ENCODE measurements at places on chromosomes 3 and 15.

DNA sequence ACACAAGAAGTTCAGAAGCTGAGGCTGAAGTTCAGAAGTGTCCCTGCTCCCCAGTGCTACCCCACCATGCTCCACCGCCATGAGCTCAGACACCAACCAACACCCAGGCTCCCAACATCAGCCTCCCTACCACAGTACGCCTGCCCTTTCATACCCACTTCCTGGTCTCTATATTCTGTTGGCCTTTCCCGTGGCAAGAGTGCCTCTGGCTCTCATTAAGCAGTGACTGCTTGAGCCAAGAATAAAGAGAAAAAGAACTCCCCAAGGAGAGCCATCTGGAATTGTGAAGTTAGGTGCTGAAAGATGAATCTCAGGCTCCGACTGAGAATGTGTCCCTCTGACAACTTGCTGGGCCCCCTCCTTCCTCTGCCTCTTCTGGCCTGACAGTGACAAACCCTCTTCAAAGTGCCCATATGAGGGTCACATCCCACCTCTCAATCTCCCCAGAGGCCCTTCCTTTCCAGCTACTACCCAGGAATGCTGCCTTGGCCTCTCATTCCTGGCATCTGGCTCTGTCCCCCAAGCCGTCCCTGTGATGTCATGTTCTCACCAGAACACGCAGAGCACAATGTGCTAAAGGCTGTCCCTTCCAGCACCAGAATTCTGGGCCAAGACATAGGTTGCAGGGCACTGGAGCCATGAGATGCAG, 306.8 kb downstream of the NTRK3 start:
- no peak for DNase-seq

GRCh38 chr3:151722856-151723255, 10.9 kb upstream of the AADACL2 start:
- no peak for DNase-seq

DNA sequence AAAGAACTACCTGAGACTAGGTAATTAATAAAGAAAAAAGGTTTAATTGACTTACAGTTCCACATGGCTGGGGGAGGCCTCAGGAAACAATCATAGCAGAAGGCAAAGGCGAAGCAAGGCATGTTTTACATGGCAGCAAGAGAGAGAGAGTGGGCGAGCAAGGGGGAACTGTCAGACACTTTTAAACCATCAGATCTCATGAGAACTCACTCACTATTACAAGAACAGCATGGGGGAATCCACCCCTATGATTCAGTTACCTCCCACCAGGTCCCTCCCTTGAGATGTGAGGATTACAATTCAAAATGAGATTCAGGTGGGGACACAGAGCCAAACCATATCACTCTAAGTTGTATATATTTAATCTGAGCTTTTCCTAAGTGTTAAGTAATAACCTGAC, 79.0 kb upstream of the MLF1 start:
- no peak for DNase-seq

- DNase-seq = no peak
Observed at GRCh38 chr3:123119802-123120201, 53.0 kb downstream of the PDIA5 start.

GRCh38 chr3:8722808-8723207, 10.8 kb upstream of the CAV3 start:
- no peak for DNase-seq

- DNase-seq = no peak
Observed at GRCh38 chr3:73762855-73763254, 138.1 kb upstream of the PDZRN3 start.

GRCh38 chr3:112629425-112629824, 11.5 kb downstream of the CCDC80 start:
- peak; percentile 52 for DNase-seq

- DNase-seq = no peak
Observed at GRCh38 chr3:188326968-188327367, 173.0 kb downstream of the LPP start.

GRCh38 chr3:179323197-179324110, 623 bp downstream of the ZNF639 start:
- DNase-seq = peak; percentile 67

- DNase-seq = no peak
Observed at GRCh38 chr3:45223889-45224727, 2.0 kb downstream of the TMEM158 start.

DNA sequence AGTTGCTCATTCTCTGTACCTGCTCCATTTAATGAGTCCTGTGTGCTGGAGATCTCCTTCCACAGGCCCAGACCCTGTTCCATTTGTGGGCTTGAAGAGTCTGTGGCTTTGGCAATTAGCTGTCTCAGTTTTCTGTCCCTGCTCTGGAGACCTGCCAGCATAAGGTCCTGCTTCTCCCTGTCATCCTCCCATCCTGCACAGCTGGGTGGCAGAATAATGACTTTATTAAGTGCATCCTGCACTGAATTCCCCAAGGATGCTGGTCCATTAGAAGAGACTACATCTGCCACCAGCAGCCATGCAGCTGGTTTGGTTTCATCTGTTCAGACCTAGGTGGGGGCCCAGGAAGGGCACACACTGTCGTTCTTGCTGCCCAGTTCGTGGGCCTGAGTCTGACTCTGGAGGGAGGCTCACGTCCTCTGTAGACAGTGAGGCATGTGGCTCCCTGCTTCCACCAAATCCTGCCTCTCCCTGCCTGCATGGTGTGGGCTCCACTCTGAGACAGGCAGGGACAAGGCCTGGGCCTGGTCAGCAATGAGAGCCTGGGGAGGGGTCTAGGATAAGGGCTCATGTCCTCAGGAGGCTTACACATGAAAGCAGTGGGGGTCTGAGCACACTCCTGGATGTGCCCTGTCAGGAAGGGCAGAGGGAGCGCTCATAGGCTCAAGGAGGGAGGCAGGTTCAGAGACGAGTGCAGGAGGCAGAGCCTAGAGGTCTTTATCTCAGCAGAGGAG, 78.4 kb upstream of the PRR23E start:
- no peak for DNase-seq

DNA sequence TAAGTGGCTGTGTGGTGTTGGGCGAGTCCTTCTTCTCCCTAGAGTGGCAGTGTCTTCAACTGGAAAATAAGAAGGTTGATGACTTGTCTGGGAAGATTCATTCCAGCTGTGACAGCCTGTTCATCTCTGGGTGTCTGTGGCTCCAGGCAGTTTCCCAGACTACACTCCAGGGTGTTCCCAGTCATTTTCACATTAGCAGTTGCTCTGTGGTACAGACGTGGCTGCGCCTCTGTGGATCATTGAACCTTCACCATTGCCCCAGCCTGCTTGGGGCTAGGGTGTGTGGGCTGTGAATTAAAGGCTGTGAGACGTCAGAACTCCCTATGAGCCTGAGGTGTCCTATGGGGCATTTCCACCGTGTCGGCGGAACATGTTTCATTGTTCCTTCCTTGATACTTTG, 239.6 kb upstream of the NR2E3 start:
- no peak for DNase-seq

DNA sequence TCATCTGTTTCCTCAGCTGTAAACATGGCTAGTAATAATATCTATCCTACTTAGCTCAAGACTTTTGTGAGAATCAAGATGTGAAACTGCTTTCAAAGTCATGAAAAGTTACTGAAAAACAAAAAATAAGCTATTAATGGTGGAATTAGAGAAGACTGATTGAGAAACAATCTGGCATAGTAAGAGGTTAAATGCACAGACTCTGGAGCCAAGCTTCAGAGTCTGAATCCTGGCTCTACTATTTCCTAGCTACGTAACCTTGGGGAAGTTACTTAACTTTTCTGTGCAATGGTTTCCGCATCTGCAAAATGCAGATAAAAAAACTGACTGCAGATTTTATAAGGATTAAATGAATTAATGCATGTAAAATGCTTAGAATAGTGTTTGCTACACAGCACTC, 28.8 kb downstream of the LRRFIP2 start:
- DNase-seq = no peak

DNA sequence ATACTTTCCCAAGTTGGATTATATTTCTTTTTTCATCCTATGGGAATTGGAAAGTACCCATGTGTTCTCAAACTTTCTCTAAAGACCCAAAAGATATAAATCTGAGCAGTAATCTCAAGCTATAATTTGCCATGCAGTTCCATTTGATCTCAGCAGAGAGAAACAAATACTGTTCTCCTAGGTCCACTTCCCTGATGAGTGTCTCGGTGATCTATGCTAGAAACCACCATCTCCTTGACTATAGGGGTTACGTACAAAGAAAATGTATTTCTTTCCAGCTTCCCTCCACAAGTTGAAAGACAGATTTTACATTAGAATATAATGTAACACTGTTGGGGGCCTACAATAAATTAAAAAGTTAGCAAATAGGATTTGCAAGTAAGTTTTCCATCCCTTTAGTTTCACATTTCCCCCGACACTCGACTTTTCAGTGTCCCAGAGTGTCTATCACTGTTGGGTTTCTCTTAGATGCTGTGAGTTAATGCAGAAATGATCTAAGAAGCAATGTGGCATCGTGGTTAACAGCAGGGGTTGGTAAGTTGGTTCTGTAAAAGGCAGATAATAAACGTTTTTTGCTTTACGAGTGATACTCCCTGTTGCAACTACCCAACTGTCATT, 465.1 kb upstream of the CFAP20DC start:
- DNase-seq = no peak

- no peak for DNase-seq
Observed at GRCh38 chr3:184067573-184068055, 14.8 kb downstream of the HTR3C start.

DNA sequence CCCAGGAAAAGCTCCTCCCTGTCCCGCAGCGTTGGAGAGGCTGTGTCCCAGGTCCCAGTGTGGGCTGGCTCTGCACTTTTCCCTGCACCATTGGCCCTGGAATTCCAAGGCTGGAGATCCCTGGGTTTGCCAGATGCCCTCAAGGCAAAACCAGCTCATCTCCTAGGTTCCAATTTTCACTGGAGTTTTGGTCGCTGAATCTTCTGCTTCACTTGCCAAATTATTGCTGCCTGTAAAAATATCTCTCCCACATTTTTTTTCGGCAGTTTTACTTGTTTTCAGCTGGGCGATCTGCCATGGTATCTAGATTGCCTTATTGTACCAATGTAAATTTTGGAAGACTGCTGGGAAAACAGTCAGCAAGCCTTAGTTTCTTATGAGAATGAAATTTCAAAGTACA, 150.9 kb upstream of the ATP10A start:
- no peak for DNase-seq

DNA sequence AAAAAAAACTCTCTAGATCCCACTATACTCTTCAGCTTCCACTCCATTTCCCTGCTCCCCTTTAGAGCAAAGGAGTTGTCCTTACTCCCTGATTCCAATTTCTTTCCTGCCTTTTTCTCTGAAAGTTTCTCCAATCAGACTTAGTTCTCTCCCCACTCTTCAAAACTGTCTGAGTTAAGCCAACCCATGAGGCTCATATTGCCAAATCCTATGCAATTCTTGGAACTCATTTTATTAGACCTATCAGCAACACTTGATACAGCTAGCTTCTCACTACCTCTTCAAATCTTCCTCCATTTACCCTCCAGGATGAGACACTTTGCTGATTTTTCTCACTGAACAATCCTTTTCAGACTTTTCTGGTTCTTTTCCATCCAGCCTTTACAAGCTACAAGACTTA, 233.1 kb downstream of the THRB start:
- DNase-seq = no peak

GRCh38 chr3:177467247-177467985, 270.1 kb upstream of the TBL1XR1 start:
- DNase-seq = no peak

DNA sequence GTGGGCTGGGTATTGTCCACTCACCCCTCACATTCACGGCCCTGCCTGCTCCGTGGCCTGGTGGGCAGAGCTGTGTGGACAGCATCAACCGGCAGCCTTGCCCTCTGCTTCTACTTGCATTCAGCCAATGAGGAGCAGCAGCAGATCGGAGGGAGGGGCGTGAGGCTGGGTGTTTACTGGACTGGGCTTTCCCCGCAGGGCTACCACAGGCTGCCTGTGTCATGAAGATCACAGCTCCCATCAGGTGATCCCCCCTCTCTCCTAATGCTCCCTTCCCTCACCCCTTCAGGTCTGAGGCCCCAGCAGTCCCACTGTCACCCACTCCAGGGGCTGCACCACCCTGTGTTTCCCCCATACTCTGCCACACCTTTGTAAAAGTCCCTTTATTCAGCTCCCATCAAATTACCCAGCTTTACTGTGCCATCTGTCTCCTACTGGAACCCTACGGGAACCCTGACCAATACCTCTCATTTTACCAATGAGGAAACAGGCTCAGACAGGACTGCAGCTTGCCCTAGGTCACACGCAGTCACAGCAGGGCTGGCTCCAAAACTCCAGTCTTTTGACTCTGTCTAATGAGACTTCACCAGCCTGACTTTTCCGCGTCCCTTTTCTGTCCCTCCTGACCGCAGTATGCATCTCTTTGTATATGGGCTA, 81.1 kb downstream of the MEGF11 start:
- DNase-seq = no peak

- DNase-seq = no peak
Observed at GRCh38 chr3:129239991-129240390, 9.4 kb upstream of the COPG1 start.

DNA sequence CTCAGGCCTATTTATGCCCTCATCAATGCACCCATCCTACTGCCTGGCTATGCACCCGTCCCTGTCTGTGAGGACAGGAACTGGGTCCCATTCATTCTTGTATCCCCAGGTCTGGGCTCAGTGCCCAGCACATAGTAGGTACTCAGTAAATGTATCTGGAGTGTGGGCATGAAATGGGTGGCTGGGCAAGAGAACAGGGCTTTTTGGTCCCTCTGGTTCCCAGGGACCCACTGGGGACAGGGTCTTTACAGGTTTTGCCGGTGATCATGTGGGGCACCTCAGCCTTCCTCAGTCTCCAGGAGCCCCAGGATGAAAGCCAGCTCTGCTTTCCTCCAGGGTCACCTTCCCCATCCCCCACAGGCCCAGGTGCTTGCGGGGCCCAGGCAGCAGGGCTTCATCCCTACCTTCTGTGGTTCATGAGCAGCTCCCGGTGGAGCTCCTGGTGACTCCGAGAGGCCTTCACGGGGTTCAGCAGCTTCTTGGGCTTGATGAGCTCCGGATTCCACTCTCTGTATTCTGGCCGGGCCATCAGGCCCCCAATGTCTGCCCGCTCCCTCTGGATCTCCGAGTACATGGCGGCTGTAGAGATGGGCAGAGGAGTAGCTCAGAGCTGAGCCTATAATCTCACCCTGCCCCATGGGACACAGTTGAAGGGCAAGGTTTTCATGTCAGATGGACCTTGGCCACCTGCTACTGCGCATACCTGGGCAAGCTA, 7.7 kb downstream of the FAM107A start:
- DNase-seq = no peak

DNA sequence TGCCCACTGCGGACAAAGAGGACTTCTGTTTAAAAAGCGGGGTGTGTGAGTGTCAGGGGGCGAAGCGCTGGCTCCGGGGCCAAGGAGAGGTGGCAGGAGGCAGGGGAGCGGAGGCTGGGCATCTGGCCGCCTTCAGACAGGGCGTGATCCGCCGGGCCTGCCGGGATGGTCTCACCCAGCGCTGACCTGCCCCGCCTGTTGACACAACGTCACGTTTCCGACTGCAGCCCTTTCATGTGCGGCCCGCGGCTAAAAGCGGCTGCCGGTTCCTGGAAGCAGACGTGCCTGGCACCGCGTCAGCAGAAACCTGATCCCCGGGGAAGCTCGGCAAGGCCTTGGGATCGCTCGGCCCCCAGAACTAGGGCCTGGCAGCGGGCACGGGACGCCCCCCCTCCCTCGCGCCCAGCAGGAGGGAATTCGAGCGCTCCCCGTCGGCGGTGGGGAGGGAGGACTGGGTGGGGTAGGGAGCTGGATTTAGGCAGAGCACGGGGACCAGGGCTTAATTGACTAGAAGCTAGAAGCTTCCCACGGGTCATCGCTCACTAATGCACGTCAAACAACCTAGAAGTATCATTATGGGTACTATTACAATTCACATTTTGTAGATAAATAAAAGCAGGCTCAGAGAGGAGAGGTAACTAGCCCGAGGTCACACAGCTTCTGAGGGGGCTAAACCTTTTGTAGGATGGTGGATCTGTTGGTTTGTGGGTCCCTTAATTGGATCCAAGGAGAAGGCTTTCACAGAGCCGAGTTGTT, 7.7 kb downstream of the BHLHE40 start:
- peak; percentile 95 for DNase-seq

Data from mucosa of gallbladder (tissue), 1 donor.